ENCODE measurements at places on chromosomes 3 and 15.

DNA sequence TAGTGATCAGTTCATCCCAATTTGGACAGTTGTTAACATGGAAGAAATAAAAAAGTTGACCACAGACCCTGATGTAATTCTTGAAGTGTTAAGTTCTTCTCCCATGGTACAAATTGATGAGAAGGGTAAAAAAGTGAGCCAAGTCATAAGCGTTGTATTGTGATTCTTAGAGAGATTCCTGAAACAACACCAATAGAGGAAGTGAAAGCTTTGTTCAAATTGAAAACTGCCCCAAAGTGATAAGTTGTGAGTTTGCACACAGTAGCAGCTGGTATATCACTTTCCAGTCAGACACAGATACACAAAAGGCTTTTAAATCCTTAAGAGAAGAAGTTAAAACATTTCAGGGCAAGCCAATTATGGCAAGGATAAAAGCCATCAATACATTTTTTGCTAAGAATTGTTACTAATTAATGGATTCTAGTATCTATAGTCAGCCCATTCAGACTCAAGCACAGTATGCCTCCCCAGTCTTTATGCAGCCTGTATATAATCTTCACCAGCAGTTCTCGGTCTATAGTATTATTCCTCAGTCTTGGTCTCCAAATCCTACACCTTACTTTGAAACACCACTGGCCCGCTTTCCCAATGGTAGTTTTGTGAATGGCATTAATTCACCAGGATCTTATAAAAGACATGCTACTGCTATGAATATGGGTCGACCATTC lies 38.2 kb downstream of the CDIN1 start:
- DNase-seq, result no peak

- DNase-seq, result no peak
Measured at GRCh38 chr15:58185439-58185838, 47.3 kb downstream of the AQP9 start.

DNA sequence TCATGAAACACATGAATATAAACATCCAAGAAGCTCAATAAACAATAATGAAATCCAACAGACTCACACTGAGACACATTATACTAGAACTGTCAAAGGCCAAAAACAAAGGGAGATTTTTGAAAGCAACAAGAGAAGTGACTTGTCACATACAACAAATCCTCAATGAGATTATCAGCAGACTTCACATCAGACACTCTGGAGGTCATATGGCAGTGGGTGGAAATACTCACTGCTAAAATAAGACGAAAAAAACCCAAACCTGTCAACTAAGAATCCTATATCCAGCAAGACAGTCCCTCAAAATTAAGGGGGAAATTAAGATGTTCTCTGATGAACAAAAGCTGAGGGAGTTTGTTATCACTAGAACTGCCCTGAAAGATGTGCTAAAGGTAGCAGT lies 125.4 kb upstream of the MELTF start:
- DNase-seq, result no peak

- no peak for DNase-seq
Measured at GRCh38 chr15:88249220-88249619, 7.3 kb downstream of the NTRK3 start.
